Hematopoietic multipotent progenitor cell (in vitro differentiated cells): ENCODE measurements at places on chromosomes 11 and 22.

GRCh38 chr11:3135481-3136440 lies 29.3 kb downstream of the OSBPL5 start:
- peak; percentile 33 for DNase-seq

DNA sequence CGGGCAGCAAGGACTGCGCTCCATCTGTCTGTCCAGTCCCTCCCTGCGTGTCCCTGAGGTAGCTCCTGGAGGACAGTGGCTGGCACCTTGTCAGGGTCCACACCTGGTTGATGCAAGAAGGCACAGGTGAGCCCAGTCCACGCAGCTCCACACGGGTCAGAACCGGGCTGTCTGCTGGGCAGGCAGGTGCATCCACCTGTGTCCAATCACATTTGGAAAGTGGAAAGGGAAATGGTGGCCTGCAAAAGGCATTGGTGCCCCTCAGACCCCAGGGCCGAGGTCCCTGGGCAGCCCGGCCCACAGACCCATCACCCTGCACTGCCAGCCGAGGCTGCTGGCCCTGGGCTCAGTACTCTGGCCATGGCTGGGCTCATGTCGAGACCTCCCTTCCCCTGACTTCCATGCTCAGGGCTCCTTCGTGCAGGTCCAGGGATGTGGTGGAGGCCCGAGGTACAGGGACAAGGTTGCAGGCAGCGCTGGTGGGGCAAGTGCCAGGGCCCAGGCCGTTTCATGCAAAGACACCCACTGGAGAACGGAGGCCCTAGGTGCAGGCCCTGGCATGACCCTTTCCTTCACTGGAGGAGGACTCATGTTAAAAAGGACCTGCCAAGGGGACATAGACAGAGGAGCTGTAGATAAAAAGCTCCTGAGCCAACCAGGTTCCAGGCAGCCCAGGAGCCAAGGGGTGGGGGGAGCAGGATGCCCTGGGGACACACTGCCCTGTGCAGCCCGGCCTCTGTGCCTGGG lies 38.9 kb upstream of the TH start:
- no peak for DNase-seq

DNA sequence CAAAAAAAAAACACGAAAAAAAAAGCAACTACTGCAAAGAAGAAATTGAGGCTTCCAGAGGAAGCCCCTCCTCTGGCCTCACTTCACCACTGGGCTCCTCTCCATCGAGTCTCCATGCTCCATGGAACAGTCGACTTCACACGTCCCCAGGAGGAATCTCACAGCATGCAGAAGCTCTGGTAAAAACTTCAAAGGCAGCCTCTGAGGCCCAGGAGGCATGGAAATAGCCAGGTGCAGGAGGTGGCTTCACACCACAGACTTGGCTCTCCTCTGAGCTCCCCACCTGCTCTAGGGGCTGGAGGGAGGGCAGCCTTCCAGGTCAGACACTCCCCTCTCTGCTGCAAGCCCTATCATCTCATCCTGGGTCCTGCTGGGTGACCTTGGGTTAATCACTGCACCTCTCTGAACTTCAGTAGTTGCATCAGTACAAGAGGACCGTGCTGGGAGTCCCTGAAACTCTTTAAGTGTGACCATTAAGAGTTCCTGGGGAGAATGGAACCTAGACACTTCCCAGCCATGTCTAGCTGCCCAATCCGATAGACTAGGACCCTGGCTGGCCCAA lies 8.2 kb downstream of the PDE2A start:
- DNase-seq, result no peak

DNA sequence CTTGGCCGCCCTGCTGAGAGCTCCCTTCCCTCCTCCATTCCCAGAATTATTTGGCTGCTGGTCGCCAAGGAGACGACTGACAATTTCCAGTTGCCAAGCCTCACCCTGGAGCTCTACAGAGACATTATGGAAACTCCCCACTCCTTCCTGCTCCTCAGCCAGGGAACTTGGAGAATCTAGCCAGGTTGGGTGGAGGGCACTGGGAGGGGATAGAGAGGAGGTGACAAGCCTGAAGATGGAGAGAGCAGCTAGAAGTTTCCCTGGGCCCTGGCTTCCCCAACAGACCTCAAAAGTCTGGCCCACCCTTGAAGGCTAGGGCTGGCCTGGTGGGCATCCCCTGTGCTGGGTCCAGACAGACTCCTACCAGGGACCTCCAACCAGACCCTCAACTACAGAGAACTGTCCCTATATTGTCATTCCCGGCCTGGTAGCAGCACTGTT lies 6.7 kb upstream of the VSIG10L2 start:
- no peak for DNase-seq

GRCh38 chr11:12744826-12745502 lies 70.7 kb downstream of the TEAD1 start:
- no peak for DNase-seq

GRCh38 chr11:11463405-11463804 lies 110.4 kb upstream of the CSNK2A3 start:
- DNase-seq, result no peak

GRCh38 chr11:47004595-47005033 lies 68.1 kb downstream of the CSTPP1 start:
- DNase-seq, result no peak

- DNase-seq, result no peak
Observed at GRCh38 chr11:71453918-71454304, 908 bp downstream of the NADSYN1 start.

DNA sequence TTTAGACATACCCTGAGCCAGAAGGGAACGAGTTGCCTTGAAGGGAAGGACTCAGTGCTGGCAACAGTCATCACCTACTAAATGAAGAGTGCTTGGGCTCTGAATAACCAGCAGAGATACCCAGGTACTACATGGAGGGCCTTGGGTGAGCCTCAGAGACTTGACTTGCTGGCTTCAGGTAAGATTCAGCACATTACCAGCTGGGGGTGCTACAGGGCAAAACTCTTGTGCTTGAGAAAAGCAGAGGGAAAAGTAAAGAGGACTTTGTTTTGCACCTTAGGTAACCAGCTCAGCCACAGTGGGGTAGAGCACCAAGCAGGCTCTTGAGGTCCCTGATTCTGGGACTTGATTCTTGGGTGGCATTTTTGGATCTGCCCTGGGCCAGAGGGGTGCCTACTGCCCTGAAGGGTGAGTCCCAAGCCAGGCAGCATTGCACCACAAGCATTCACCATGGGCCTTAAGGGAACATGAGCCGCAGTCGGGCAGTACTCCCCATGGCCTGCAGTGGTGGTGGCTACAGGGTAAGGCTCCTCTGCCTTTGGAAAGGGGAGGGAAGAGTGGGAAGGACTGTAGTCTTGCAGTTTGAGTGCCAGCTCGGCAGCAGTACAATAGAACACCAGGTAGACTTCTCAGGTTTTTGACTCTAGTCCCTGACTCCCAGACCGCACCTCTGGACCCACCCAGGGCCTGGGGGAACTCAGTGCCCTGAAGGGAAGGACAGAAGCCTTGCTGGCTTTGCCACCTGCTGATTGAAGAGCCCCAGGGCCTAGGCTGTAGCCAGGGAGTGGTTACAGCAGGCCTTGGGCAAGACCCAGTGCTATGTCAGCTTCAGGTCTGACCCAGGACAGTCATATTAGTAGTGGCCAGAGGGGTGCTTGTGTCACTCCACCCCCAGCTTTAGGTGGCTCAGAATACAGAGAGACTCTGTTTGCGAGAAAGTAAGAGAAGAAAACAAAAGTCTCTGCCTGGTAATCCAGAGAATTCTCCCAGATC lies 22.7 kb upstream of the PLEKHA7 start:
- no peak for DNase-seq

DNA sequence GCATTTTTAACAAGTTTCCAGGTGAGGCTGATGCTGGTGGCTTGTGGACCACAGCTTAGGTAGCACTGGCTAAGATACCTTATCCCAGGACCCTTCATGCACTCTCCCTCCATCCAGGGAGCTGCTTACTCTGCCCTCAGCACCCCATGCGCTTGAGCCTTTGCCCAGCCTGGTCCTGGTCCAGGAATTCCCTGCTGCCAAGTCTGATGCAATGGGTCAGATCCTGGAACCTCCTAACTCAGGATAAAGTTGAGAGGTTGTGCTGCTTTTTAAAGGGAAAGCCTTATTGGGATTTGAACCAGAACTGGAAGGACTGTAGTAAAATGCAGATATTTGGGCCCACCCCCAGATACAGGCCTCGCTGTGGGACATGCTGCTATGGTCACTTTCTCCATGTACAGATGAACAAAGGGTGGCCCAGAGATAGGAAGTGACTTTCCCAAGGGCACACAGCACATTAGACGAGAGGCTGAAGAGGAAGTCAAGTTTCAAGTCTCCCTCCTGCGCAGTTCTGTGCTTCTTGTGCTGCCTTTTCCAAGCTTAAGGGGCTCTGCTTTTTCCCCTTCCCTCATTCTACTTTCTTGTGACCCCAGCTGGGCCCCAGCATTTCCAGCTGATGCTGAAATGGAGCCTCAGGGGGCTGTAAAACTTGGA lies 824 bp upstream of the LGALS12 start:
- no peak for DNase-seq

GRCh38 chr11:57521116-57521515 lies 5.6 kb upstream of the SLC43A1 start:
- no peak for DNase-seq

DNA sequence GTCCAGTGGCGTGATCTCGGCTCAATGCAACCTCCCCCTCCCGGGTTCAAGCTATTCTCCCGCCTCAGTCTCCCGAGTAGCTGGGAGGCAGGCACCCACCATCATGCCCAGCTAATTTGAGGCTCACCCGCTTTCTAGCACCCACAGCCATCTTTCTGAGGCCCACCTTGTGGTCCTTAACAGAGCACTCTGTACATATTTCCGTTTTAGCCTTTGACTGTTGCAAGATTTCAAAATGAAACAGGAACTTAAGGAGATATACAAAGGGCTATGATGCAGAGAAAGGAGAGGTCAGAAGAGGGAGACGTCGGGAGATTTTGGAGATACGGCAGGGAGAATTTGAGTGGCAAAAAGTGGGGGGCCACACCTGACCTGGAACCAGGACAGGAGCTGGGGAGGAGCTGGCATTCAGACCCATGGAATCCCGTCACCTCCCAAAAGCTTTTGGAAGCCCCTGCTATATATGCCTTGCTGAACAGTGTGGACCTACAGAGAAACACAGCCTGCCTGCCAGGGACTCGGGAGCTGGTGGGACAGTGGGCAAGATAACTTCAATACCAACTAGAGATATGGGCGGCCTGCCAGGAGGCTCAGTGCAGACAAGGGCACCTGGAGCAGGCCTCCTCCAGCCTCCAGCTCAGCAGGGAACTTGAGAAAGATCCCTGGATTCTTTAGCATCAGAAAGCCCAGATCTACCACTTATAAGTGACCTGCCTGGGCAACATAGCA lies 8.0 kb upstream of the CLCF1 start:
- peak; percentile 59 for DNase-seq

DNA sequence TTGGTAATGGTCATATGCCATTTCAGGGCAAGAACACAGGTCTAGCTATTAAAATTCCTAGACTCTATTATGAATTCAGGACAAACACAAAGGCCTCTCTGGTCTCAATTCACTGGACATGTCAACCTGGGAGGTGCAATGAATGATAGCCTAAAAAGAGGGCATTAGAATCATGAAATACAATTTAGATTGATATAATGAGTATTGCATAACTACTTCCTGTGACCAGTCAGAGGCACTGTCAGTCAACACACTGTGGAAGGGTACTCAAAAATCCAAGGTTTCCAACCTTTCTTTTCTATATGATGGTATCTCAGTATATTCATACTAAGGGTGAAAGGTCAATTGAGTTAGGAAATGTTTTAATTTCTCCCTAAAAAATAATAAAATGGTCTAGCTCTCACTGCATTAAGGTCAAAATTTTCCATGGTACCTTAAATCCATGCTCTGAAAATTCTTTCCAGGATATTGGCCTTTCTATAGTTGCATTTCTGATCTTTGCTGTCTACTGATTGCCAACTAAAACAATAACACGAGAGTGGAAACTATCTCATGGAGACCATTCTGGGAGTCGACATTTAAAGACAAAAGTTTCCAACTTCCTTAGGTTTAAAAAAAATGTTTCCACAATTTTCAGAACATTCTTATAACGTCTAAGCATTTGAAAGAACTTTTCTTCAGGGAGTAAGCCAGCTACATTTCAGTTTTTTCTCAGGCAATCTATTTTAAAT lies 81.7 kb upstream of the APOA1 start:
- DNase-seq, result no peak

DNA sequence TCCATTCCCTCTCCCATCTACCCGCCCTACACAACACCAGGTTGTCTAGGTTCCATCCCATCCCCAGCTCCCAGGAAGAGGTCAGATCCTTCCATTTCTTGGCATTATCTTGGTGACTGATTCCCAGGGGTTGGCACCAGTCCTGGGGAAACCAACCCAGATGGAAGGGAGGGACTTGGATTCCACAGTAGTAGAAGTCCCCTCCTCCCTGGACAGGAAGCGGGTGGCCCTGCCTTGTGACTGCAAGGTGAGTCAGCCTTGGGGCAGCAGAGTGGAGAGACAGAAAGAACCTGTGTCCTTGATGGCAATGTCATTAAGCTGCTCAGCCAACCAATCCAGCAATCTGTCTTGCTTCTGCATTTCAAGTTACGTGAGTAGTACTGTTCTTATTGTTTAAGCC lies 26.5 kb downstream of the SYT13 start:
- no peak for DNase-seq

DNA sequence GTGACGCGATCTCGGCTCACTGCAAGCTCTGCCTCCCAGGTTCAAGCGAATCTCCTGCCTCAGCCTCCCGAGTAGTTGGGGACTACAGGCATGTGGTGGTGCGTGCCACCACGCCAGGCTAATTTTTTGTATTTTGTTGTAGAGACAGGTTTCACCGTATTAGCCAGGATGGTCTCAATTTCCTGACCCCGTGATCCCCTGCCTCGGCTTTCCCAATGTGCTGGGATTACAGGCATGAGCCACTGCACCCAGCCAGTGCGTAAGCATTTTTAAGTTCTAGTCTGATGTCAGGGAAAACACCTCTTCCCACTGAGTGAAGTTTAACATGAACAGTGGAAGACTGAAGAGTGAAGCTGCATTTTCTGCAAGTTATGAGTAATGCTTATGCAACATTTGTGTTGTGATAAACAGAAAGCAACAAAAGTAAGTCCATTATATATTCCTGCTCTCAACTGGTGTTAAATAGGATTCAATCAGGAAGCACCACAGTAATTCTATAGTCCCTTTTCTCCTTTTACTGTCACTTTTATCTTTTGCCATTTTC lies 1219.8 kb upstream of the RAG2 start:
- DNase-seq, result no peak

GRCh38 chr11:78216021-78216420 lies 27.3 kb downstream of the USP35 start:
- DNase-seq, result no peak

GRCh38 chr11:110455718-110456117 lies 26.0 kb downstream of the FDX1 start:
- DNase-seq, result no peak

- DNase-seq, result no peak
Observed at GRCh38 chr22:39024519-39025308, 3.8 kb downstream of the APOBEC3D start.
